Brain pericyte (primary cell): ENCODE measurements at places on chromosomes 16 and 17.

DNA sequence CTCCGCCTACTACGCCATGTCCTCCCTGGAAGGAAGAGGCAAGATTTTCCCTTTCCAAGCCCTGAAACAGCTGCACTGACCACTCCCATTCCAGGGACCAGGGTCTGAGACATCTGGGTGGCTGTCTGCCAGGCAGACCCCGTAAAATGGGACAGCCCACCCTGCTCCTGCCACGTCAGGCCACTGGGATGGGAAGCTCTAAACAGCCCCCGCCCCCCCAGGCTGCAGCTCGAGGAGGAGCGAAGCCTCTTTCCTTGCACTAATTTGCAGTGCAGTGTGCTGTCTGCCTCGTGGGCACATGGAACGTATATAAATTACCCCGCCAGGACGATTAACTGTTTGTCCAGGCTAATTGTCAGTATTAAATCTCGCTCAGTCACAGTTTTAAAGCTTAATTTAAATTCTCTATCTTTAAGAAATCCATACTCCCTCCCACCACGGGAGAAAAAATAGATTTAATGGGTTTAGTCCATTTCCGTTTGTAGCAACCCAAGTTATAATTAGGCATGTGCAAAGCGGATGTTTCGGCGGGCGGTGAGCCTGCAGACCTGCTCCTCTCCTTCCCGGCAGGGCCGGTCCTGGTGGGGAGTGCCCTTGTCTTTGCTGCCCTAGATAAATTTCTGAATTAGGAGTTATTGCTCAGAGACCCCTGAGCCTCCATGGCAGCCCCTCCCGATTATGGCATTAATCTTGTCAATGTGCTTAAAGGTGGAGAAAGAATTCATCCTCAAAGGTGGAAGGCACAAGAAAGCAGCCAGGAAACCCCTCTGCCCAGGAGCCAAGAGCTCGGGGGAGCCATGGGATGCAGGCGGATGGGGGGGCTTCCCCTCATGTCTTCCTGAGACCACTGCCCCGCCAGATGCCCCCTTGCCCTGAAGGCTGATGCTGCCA lies 268.0 kb upstream of the TNRC6C start:
- DNase-seq: no peak

GRCh38 chr17:13735444-13735843 lies 133.7 kb upstream of the HS3ST3A1 start:
- DNase-seq: no peak

DNA sequence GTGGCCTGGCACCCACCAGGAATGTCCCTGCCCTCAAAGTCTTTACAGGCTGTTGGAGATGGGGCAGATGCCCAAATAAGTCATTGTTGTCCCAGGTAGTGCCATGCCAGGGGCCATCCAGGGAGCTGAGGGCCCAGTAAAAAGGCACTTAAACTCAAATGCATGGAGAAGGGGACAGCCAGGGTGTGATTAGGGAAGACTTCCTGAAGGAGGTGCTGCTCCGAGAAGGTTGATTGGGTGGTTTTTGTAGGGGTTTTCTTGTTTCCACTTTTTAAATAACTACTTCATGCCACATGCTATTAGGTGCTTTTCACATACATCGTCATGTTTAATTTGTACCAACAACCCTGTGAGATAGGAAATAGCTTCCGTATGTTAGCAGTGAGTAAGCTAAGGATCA lies 66.9 kb downstream of the RAI1 start:
- DNase-seq: no peak

- DNase-seq: no peak
These were observed 5.0 kb downstream of the SPDYE4 start for GRCh38 chr17:8753136-8753975.

DNA sequence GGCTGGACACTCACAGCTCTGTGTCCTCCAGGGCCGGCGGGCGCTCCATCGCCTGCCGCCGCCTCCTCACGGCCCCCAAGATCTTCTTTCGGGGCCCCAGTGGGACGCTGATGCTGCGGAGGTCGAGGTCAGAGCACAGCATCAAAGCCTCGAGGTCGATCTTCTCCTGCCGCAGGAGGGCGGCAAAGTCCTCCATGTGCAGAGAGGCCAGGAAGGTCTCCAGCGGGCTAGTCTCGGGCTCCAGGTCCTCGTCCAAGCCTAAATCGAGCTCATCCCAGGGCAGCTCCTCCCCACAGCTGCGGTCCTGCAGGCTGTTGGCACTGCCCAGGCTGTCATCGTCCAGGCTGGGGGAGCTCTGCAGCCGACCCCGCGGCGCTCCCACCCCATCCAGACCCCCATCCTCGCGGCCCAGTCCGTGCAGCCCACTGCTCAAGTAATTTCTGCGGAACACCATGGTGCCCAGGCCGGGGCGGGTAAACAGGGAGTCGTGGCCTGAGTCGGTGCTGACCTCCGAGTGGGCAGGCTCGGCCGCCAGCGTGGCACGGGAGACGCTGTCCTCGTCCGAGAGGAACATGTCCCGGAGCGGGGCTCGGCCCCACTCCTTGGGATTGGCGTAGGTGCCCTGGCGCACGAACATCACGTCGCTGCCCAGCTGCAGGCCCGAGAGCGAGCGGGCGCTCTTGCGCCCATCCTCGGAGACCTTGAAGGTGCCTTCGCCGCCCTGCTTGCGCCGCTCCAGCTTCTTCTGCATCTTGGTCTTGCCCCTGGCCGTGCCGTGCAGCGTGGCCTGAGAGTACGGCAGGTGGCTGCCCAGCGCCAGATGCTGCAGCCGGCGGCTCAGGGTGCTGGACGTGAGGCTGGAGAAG lies 3.4 kb downstream of the USH1G start:
- DNase-seq: no peak

GRCh38 chr17:72308744-72309385 lies 188.0 kb downstream of the SOX9 start:
- DNase-seq: no peak

DNA sequence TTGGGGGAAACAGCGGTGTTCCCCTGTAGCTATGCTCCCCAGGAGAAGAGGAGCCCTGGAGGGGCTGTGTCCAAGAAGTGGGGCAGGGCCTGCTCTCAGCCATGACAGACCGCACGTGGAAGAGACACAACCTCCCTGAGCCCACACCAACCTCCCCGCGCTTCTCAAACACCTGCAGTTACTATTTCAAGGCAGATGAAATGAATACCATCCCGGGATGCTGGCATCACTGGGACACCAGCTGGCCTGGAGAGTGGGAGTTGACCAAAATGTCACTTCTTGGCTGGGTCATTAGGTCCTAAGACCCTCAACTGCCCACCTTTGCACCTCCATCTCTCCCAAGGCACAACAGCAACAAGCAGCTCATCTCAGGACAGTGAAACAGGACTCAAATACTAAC lies 32.0 kb downstream of the SPHK1 start:
- no peak for DNase-seq

DNA sequence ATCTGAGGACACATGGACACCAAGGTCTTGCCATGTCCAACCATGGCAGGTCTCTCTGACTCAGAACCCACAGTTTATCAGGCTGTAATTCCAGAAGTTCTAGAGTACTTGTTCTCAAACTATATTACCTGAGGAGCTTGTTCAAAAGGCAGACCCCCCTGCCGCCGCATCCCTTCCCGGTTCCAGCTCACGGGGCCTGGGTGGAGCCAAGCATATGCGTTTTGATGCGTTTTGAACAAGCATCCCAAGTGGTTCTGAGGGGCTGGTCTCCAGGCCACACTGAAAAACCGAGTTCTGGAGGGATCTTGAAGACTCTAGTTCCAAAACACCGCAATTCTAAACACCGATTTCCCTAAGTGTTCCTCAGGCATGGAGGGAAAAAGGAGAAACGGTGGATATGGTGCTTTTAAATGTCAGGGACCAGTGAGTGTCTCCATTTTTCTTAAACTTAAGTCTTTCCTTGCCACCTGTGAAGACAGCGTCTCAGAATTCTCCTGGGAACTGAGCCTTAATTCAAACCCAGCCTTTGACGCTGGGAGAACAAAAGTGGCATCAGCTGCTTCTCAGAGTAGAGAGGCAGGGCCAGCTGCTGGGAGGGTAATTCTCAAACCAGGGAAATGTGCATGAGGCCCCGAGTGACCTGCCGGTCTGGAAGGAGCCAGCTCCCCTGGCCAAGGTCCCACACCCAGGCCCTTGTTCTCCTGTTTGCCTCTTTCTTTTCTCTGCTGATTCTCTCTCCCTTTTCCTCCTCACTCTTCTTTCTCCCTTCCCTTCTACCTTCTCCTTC lies 84.4 kb upstream of the PLCG2 start:
- no peak for DNase-seq

DNA sequence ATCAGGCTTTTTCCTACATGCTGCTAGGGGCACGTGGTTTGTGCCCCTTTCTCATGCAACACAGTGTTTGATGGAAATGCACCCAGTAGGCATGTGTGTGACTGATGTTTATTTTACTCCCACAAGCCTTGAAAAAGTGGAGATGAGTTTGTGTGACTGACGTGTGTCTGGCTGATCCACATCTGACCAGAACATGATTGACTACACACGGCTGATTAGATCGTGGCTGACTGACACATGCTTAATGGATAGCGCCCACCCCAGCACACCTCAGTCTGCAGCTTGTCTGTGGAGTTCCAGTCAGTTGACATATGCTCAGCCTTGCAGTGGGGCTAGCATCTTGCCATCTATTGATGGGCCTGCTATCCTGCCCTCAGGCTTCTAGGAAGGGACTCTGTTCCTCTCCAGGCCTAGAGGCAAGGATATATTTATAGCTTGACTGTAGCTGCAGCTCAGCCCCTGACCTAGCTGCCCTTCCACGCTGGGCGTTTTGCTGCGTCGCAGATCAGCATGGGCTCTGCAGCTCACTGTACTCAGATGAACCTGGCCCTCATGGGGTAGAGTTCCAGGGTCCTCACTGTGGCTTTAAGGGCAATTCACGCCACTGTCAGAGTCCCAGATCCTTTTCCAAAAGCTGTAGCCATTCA lies 112.3 kb downstream of the HS3ST2 start:
- no peak for DNase-seq

DNA sequence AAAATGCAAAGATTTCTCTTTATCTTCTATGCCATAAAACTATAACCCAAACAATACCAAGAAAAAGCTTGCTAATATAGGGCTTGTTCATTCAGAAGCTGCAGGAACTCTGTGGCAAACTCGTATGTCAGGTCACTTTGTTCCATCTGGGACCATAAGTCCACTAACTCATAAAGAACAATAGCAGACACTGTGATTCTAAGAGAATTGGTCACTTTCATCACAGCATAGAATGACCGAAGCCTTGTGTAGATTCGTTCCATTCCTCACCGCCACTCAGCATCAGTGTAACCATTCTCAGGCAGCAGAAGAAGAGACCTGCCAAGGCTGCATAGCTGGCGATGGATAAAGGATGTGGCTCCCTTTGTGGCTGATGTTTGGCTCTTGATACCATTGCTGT lies 30.3 kb upstream of the VAT1L start:
- DNase-seq: no peak

GRCh38 chr17:44793885-44794842 lies 35.4 kb downstream of the ADAM11 start:
- DNase-seq: no peak

GRCh38 chr16:77157346-77158058 lies 33.5 kb upstream of the MON1B start:
- no peak for DNase-seq

- no peak for DNase-seq
These were observed 121.0 kb upstream of the NLRP1 start for GRCh38 chr17:5705081-5705875.

GRCh38 chr17:70205401-70205800 lies 36.1 kb downstream of the KCNJ2 start:
- DNase-seq: no peak

- DNase-seq: no peak
These were observed 21.4 kb upstream of the JPH3 start for GRCh38 chr16:87580855-87581261.

DNA sequence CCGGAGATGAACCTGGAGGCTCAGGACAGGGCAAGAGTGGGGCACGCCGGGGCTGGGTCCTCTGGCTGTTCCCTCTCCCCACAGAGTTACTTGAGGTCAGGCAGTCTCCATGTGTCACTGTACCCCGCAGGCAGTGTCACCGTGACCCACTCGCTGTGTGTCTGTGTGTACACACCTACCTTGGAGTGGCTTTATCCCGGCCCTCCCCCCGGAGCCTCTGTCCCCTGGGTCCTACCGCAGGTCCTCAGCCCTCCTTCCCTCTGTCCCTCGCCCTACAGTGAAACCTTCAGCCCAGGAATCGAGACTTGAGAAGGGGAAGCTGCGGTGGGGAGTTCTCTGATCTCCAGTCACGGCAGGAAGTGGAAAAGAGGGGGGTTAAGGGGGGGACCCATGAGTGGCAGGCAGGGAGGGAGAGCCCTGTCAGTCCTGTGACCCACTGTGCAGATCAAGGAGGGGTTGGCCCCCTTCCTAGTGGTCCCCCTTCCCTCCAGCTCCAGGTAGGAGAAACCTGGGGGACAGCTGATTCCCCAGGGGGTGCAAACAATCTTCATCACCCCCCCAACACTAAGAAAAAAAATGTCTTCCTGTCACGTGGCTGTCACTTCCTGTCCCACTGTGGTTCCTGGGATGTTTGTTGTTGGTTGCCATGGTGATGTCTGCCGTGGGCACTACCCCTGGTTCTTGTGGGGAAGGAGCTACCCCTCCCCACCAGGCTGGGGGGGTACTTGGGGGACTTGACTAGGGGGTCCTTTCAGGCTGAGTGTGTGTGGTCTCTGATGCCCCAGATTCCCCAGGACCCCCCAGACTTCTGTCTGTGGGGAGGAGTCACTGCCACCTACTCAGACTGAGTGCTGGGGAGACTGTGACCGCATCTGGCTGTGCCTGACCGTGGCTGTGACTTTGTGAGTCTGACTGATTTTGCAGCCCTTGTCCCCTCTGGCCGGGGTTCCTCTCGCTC lies 13.7 kb downstream of the RARA start:
- DNase-seq: no peak

GRCh38 chr17:74272731-74273201 lies 1.3 kb upstream of the DNAI2 start:
- no peak for DNase-seq

DNA sequence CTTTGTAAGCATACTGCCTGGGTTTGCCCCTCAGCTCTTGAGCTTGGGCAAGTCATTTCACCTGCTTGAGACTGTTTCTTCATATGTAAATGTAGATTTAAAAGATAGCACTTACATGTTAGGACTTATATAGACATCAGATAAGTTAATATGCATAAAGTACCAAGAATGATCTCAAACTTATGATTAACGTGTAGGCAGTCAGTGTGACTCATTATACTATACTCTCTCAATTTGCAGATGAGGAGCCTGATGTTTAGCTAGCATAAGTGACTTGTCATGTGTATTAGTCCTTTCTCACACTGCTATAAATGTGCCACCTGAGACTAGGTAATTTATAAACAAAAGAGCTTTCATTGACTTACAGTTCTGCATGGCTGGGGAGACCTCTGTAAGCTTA lies 690.5 kb downstream of the KCNJ2 start:
- DNase-seq: no peak

DNA sequence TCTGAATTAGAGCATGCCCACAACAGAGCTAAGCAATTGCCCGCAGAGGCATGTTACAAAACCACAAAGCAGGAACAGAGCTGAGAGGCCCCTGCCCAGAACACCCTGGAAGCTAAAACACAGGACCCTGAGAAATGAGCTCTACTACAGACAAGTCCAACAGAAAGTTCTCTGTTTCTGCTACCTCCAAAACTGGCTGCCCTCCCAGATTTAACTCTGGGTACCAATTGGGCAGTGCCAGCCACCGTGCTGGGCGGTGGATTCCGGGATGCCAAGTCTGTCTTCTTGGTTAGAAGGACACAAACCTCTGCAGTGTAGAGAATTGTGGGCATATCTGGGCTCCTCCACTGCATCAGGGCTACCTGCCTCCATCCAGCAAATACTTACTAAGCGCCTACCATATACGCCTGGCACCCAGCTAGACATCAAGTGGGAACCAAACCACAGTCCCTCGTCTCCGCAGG lies 1.0 kb downstream of the CMTM4 start:
- no peak for DNase-seq

- DNase-seq: no peak
These were observed 10.8 kb upstream of the BCAR1 start for GRCh38 chr16:75262104-75262799.

- no peak for DNase-seq
These were observed 13.3 kb downstream of the MIS12 start for GRCh38 chr17:5499476-5500231.
